ENCODE measurements at places on chromosomes 5 and 9.
A peak's percentile ranks its signal among the peaks of the same experiment; 100 is the strongest.

DNA sequence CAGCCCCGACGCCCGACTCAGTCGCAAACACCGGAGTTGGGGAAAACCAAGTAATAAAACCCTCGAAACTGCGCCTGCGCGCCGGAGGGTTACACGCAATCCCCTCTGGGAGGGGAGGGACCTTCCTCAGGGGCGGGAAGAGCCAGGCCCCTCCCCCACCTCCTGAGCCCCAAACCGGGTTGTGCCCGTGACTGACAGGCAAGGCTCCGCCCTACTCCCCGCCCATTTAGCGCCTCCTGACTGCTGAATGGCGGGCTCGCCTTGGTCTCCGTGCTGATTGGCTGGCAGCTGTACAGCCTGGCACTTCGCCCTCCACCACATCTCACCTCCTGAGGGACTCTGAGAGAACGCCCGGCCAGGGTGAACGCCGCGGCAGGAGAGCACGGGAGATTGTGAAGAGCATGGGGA is at the start of gene PRDM9:
TSS of gene PRDM9 (plus strand) at position 332 of the 408 bp plus-strand sequence. CDS start 1,425 bp downstream, outside the sequence.
- peak; percentile 33 for DNase-seq

- DNase-seq = no peak
Measured at GRCh38 chr5:96509316-96509715, 76.3 kb upstream of the PCSK1 start.

DNA sequence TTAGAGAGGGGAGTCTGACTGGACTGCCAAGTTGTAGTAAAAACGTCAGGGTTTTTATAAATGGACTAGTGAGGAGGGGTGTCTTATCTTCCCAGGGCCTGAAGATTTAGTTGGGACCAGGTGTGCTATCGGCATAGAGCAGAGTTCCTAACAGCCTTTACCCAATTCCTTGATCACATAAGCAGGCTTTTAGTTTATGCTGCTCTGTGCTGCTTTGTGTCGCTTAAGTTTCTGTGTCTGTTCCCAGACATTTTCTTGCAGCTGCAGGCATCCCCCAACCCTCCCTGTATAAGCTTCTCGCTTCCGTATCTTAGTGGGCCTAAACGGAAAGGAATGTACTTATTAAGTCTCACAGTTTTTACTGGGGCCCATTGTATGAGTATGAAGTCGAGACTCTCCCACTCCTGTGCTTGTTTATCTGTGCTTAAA is 2.6 kb upstream of the SMC5 start:
- no peak for DNase-seq

DNA sequence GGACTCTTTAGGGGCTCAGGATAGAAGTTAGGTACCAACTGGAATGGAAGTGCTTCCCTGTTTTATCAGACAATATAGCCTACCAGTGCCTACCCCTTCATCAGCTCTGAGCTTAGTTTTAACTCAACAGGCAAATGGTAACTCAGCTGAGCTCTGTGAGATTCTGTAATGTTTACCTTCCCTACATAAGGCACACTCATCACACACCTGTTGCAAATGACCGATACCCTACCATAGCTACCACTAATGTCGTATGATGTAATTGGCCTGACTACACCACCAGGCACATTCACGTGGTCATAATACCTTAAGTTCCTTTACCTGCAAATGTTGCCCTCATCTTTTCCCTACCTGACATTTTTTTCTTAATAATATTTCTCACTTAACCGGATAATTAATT is 254.8 kb downstream of the ADGRV1 start:
- no peak for DNase-seq

- no peak for DNase-seq
Measured at GRCh38 chr9:36132086-36132485, 4.4 kb upstream of the GLIPR2 start.

Data from NCI-H2107 (cell line).